Activated naive CD8-positive, alpha-beta T cell treated with anti-CD3 and anti-CD28 coated beads for 36 hours (primary cell): ENCODE measurements at places on chromosomes 5 and 9. TPM values are rescaled to one million over a fixed set of nuclear protein-coding genes. Genes with fewer than 3 reads are reported as not detected.

RRAGA gene
- 54.2 TPM for total RNA-seq

DOK3 gene
- total RNA-seq: 8.2 TPM

GRCh38 chr5:35194635-35195471, 35.4 kb downstream of the PRLR start:
- H3K4me1 ChIP-seq: no peaks in the 10 kb centered on the region
- no peak overlapping the region for H3K27ac ChIP-seq
- DNase-seq: no peak
- no peak overlapping the region for H3K4me3 ChIP-seq

GRCh38 chr9:133333566-133333965, 2.4 kb downstream of the SURF6 start:
- peak overlapping the region; percentile 98 for H3K4me3 ChIP-seq
- H3K36me3 ChIP-seq: peaks cover 50% of the 10 kb centered on the region
- H3K27ac ChIP-seq: peak overlapping the region; percentile 66
- DNase-seq: no peak
- peaks cover 29% of the 10 kb centered on the region for H3K4me1 ChIP-seq

- DNase-seq: no peak
- no peak overlapping the region for H3K4me3 ChIP-seq
These were observed 157.8 kb upstream of the PRR16 start for GRCh38 chr5:120306303-120306702.
